CD4-positive, alpha-beta T cell (primary cell): ENCODE measurements at places on chromosomes 16 and 17.

- no peak for DNase-seq
- no peaks in the 10 kb centered on the region for H3K36me3 ChIP-seq
- H3K27me3 ChIP-seq, result peaks cover 7% of the 10 kb centered on the region
- no peaks in the 10 kb centered on the region for H3K4me1 ChIP-seq
Measured at GRCh38 chr17:42058063-42058462, 7.7 kb upstream of the C17orf113 start.

DNA sequence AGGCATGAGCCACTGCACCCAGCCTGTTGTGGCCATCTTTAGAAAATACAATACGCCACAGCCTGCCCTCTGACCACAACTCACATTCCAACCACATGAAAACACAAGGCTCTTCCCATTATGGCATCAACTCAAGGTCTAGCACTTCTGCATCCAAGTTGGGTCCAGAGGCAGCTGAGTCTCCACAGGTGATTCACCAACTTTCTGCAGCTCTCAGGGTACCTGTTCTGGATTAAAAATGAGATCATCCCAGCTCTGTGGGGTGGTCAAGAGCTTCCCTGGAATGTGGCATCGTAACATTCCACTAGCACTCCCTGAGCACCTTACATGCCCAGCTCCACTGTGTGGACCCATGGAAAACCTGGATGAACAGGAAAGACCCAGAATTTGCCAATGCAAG, 9.9 kb upstream of the GUCY2D start:
- peaks cover 21% of the 10 kb centered on the region for H3K4me1 ChIP-seq
- DNase-seq, result no peak
- no peak overlapping the region for H3K27ac ChIP-seq
- H3K4me3 ChIP-seq, result no peak overlapping the region

DNA sequence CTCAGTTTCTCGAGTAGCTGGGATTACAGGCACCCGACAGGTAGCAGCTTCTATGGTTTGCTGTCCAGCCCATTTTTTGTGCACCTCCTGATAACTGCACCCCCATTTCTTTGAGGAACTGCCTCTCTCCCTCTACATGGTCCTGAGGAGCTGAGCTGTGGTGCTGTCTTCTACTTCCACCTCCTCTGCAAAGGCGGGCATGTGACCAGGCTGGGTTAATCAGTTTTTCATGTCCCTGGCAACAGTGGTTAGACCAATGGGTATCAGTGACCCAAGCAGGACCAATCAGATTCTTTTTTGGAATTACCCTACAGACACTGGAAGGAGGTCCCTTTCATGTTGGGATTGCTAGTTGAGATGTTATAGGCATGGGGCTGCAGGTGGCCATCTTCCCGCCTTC, 41.3 kb downstream of the TBX21 start:
- no peak overlapping the region for H3K4me3 ChIP-seq
- H3K4me1 ChIP-seq, result peaks cover 4% of the 10 kb centered on the region
- no peak for DNase-seq

DNA sequence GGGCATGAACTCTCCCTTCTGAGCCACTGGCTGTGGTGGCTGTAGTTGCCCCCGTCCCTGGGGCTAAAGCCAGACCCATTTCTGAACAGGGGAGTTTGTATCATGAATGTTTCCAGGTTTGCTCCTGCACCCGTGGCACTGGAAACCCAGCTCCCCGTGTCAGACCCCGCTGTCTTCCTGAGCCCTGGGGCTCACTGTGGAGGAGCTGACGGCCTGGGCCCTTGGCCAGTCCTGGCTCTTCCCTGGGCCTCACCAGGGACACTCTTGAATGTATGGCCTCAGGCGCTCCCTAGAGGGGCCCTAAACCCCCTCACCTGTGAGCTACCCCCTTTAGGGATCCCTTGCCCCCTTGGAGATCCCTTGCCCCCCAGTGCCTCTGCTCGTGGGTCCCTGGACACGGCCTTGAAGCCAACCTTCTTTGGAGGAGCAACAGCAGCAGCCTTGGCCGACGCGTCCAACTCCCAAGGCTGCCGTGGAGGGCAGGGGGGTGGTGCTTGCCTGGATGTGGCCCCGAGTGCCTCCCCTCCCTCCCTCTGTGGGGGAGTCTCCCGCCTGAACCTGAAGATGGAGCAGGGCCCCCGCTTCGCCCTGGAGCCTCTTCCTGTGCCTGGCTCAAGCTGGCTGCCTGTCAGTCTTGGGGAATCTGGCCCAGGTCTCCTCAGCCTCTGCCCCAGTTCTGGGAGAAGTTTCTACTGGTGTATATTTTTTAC, 15.9 kb downstream of the CASKIN2 start:
- no peaks in the 10 kb centered on the region for H3K27me3 ChIP-seq
- peaks cover 36% of the 10 kb centered on the region for H3K36me3 ChIP-seq
- no peak overlapping the region for H3K4me3 ChIP-seq
- DNase-seq, result no peak

DNA sequence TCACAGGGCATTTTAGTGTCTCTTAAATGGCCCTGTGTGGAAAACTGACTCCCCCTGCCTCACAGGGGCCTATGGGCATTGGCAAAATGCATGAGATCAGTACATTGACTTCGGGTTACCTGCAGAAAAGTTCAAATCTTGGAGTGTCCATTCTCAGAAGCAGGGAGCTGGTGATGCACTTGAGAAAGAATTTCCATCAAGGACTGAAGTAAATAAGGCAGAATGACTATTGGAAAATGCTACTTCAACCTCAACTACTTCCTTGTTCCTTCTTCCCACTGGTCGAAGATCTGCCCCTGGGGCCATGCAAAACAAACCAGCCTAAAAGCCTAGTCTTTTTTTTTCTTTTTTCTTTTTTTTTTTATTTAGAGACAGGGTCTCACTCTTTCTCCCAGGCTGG, 13.8 kb upstream of the GSDMA start:
- H3K36me3 ChIP-seq, result no peaks in the 10 kb centered on the region
- DNase-seq, result no peak
- H3K27ac ChIP-seq, result no peak overlapping the region
- H3K4me1 ChIP-seq, result peaks cover 20% of the 10 kb centered on the region

DNA sequence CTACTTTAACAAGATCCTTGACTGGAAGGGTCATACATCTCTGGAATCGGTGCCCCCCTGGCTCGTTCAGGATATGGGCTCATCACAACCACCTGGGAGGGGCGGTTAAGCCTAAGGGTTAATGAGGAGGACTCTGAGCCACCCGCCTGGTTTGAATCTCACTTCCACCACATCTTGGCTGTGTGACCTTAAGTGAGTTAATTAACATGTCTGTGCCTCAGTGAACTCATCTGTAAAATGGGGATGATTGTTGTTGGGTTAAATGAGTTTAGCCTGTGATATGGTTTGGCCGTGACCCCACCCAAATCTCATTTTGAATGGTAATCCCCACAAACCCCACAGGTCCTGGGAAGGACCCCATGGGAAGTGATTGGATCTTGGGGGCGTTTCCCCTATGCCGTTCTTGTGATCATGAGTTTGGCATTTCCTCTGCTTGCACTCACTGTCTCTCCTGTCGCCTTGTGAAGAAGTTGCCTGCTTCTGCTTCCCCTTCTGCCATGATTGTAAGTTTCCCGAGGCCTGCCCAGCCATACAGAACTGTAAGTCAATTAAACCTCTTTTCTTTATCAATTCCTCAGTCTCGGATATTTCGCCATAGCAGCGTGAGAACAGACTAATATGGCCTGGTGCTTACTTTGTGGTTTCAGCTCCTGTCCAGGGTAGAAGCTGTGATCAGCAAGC, 214.0 kb upstream of the CIBAR2 start:
- H3K4me1 ChIP-seq, result peaks cover 5% of the 10 kb centered on the region
- peaks cover 19% of the 10 kb centered on the region for H3K27me3 ChIP-seq
- DNase-seq, result no peak
- H3K36me3 ChIP-seq, result no peaks in the 10 kb centered on the region
- H3K27ac ChIP-seq, result no peak overlapping the region

DNA sequence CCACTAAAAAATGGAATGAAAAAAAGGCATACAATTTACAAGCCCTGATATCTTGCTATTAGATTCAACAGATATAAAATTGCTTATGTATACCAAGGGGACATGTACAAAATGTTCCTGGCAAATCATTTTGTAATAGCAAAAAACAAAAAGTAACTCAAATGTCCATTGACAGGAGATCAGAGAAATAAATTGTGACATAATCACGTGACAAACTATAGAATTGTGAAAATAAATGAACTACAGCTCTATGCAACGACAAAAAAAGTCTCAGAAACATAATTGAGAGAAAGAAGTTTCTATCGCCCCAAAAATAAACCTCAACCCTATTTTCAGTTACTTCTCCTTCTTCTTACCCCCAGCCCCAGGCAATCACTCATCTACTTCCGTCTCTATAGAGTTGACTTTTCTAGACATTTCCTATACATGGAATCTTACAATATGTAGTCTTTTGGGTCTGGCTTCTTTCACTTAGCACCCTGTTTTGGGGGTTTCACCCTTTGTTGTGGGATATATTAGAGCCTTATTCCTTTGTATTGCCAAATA, 12.1 kb upstream of the ACE start:
- no peaks in the 10 kb centered on the region for H3K36me3 ChIP-seq
- H3K27ac ChIP-seq, result no peak overlapping the region
- H3K27me3 ChIP-seq, result no peaks in the 10 kb centered on the region
- no peaks in the 10 kb centered on the region for H3K4me1 ChIP-seq
- no peak for DNase-seq

- H3K27me3 ChIP-seq, result no peaks in the 10 kb centered on the region
- H3K4me1 ChIP-seq, result no peaks in the 10 kb centered on the region
- no peak overlapping the region for H3K27ac ChIP-seq
- DNase-seq, result no peak
- H3K4me3 ChIP-seq, result no peak overlapping the region
- no peaks in the 10 kb centered on the region for H3K36me3 ChIP-seq
Measured at GRCh38 chr16:52308051-52308450, 238.9 kb downstream of the TOX3 start.
